ENCODE measurements at places on chromosomes 7 and 10.

GRCh38 chr10:75115137-75115536 is 3.7 kb downstream of the SAMD8 start:
- no peak for DNase-seq

DNA sequence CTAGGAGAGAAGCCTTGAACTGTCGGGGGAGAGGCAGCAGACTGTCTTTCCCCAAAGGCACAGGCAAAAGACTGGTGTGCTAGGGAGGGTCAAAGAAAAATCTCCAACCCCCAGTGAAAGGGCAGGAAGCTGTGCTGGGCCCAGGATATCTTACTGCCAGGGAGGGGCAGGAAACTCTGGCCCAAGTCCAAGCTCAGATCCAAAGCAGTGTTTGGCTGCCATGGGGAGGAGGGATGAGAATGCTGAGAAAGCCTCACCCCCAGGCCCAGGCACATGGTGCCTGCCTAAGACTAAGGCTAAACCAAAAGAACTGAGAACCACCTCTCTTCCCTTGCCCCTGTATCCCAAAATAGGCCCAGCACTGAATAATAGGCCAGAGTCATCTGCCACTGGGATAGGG is 171.2 kb downstream of the PLPP4 start:
- no peak for DNase-seq

DNA sequence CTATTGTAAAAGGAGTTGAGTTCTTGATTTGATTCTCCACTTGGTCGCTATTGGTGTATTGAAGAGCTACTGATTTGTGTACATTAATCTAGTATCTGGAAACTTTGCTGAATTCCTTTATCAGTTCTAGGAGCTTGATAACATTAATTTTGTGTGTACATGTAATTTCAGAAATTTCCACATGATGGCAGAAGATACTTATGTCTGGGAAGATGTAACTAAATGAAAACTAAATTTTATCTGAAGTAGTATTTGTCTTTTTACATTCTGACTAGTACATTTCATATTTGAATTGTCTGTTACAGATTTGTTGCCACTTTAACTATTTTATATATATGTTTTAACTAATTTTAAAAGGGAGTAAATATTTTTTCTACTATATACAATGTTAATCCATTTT is 27.6 kb downstream of the SDHAF3 start:
- peak; percentile 87 for DNase-seq

DNA sequence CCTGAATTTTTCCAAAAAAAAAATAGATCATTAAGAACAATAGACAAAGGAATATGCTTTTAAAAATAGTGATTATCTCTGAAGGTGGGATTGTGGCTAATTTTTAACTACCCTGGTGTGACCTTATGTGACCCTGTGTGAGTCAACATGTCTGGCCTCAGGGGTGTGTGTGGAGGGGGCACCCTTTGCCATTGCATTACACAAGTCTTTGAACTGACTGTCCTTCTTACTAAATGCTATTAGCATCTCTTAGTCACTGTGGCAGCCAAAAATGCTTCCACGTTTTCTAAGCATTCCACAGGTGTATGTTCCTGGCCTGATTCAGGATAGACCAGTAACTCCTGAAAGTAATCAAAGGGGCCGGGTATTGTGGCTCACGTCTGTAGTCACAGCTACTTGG is 175.4 kb downstream of the MGMT start:
- no peak for DNase-seq

DNA sequence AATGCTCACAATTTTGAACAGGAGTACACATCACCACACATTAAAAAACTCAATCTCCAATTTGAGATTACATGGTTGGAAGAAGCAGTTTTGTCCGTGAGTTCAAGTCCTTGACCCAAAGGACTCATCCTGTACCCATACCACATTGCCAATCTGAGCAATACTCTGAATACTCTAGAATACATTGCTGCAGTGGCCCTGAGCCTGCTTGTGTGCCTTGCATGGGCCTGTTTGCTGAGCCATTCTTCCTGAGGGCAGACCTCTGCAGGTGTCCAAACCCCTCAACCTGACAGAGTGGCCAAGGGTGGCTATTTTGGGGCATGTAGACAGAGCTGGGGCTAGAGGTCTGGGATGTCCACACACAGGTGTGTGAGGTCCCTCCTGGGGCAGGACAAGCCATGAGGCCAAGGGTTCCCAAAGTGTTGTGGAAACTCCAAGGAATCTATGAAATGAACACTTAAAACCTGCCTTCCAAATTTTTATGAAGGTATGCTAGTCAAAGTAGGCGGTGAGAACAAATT is 15.5 kb downstream of the AGMO start:
- no peak for DNase-seq

DNA sequence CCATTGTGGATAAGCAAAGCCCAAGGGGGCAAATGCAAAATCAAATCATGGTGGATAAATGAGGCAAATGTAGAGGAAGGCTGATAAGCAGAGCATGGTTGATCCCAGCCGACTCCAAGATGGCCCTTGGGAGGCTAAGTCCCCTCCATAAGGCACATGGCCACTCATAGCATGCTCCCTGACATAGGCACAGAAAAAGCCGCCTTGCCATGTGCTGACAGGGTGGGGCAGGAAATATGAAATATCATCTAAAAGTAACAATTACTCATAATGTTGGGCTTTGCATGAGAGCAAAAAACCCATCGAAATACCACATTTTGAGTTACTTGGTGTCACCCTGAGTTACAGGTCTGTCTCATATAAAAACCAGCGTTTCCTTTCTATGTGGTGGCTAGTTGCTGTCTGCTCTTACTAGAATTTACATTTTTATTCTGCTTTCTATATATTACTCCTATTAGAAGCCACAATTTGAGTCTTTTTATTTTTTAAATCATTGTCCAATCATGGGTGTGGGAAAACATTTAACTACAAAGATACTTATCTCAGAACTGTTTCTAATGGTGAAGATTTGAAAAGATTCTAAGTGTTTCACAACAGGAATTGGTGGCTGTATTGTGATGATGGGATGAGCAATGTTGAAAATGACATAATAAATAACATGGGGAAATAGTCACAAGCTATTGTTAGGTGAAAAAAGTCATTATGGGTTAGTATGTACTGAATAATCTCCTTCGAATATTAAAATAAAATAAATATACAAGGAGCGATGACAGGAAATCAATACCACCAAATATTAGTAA is 102.7 kb downstream of the CUBN start:
- no peak for DNase-seq

All from spinal cord (tissue), 10 donors.